ENCODE measurements at places on chromosomes 11 and 22.

DNA sequence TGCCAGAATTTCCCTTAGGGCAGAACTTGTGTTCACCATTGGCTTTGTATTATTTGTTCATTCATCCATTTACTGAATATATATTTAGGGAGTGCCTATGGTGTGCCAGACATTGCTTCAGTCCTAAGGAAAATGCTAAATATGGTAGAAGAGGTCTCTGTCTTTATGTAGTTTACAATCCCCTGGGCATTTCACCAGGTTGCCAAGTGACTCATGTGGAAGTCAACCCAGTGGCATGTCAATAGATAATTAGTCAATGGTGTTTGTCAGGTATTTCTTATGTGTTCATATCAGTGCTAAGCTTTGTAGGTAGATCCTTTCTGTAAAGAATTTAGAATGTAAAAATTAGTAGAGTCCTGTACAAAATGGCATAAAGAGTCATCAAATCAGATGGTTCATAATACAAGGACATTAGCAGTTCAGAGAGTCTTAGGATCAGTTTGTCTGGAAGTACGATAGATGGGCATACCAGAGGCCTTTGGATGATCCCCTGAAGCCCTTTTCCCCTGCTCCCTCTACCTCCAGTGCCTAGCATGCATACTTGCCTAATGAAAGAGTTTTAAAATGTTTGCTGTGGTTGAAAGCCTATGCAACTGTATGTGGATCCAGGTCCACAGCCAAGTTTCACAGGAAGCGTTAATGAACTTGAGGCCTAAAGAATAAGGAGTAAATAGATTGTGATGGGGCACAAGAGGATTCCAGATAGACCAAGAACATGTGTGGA is 58.5 kb upstream of the SESN3 start:
- no peak for DNase-seq

DNA sequence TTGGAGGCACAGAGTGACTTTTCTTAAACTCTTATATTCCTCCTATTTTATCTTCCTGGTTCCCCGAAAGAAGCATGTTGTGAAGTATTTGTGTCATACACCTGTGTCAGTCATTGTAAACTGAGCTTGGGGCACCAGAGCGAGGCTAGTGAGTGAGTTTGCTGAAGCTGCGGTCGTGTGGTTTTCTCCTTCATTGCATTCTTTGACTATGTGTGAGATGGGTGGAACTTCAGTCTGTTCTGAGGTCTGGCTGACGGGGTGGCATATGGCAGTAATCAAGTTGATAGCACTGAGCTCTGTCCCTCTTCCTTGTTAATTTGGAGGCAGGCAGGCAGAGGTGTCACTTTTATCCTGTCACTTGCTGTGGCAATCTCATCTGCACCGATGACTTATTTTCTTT is 4.2 kb downstream of the VPS26B start:
- DNase-seq: peak; percentile 36

DNA sequence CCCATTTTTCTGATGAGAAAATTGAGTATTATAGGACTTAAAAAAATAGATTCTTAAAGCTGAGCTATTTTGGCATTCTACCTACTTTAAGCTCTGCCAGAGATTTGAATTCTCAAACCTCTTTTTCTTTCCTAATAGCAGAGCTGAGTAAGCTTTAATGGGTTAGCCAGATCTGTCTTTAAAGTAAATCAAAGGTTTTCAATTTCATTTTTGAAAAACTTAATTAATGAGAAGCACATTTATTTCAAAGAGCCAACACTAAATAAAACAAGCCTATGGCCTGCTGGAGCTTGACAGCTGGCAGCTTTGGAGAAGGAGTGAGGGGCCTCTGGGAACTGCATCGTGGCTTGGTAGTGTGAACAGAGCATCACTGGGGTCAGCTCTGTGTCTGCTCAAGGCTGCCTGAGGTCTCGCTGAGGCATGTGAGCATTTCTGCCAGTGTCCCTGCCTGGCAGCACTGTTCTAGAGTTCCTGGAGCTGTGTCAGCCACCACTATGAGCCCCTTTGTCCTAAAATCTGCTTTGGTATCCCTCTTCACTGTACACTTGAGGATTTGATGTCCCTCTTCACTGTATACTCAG is 50.4 kb upstream of the PRSS23 start:
- DNase-seq: no peak

GRCh38 chr11:7869467-7869866 is 61.6 kb downstream of the OR10A6 start:
- DNase-seq: no peak

GRCh38 chr11:26675233-26675928 is 46.5 kb downstream of the SLC5A12 start:
- DNase-seq: no peak

DNA sequence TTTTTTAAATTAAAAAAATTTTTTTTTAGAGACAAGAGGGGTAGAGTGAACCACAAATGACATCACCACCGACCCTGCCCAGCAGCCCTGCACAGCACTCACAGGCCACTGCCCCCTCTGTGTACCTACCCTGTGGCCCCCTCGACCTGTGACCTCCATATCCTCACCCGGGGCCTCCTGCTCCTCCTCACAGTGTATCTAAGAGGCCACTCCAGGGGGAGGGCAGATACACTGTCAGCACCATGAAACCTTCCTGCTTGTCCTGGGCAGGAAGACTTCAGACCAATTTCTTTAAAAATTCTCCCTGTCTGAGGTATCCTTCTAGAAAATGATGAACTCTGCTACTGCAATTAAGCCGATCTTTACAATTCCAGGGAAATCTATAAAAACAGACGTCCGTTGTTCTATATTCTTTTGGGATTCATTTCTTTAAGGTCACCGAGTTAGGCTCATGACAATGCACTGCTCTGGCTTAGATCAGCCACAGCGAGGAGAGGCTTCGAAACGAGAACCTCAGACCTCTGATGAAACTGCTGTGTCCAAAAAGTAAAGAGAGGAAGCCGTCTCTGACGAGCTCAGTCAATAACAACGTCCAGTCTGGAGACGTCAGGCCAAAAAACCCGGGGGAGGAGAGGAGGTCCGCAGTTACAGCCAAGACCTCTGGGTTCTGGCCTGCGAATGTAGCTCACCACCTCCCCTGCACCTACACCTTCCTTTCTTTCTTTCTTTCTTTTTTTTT is 17.5 kb downstream of the NFAM1 start:
- DNase-seq: no peak

DNA sequence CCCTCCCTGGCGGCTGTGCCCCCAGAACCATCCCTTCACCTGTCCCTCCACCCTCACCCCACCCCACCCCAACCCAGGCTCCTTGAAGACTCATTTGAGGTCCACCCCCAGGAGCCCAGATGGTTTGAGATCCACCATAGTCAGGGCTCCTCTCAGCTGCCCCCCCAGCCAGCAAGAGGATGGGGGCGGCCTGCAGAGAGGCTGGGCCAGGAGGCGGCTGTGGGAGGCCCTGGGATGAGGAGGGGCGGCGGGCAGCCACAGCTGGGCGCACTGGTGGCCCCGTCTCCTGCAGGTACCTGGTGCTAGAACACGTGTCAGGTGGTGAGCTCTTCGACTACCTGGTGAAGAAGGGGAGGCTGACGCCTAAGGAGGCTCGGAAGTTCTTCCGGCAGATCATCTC is 46.1 kb downstream of the MOB2 start:
- no peak for DNase-seq

DNA sequence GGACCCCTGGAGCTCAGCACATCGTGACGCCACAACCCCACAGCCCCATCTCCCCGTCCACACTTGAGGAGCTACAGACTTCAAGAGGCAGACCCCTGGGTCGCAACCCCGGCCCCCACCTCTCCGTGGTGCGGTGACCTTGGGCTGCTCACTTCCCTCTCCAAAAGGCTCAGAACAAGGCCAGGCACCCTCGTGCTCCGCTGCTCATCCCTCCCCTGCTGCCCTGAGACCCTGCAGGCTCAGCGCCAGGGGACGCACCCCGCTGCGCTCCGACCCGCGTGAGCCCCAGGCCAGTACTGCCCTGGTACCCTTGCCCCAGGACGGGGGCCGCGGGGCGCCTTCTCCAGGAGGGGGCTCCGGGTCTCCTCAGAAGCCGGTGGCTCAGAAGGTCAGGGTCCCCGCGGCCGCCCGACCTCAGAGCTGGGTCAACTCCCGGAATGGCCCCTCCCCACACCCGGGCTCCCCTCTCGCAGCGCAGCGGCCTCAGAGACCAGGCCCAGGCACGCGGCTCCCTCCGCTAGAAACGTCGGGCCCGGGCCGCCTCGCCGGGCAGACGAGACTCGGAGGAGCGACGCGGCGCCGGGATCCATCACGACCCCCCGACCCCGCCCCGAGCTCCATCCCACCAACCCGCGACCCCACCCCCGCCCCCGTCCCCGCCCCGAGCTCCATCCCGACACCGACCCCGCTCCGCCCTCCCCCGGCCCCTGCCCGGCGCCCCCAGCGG is 563 bp downstream of the GATD1 start:
- DNase-seq: peak; percentile 54
